ENCODE measurements at places on chromosomes 12 and 14.

DNA sequence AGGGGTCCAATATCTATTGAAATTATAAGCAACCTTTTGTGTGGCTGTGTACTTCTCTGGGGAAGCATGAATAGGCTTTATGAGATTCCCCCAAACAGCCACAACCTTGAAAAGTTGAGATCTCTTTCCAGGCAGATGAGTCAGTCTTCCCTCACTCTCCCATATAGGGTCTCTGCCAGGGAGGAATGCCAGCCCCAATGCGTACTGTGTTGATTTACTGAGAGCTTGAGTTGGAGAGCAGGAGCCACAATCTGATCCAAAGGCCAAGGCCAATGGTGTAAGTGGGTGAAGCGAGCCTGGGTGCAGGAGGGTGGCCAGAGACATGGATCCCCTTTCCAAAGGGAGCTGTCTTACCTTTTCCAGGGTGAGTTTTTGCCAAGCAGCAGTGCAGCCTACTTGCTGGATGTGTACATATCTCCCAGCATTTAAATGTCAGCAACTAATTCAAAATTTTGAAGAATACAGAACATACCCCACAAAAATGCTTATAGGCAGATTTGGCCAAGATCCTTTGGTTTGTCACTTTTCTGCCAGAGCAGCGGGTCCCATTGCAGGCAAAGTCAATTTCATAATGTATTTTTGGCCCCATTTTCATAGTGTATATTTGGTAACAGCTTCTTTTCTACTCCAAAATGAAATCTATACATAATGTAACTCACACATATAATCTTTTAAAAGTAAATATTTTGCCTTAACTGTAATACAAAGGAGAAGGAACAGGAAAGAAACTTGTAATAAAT is 88.2 kb downstream of the TBC1D30 start:
- no peak for DNase-seq

DNA sequence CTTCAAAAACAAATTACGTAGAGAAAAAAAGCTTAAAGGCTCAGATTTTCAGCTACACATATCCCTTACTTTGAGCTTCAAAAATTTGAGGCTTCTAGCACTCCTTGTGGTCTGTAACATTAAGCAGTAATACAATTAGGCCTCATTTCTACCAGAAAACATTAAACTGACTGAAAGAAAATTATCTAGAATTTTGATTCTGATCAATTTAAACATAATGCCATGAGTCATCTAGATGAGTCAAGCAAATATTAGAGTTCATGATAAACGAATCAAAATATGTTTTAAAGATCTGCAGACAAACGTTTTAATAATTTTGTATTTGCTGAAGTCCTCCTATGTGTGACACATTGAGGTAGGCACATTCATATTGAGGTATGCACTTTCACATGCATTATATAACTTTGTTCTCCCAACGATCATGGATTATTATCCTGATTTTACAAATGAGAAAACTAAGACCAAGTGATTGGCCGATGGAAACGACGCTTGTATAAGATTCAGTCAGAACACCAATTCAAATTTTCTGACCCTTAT is 4.3 kb downstream of the OSBPL8 start:
- DNase-seq = no peak

- DNase-seq = no peak
These were observed 20.5 kb upstream of the FAM222A start for GRCh38 chr12:109693160-109693559.

DNA sequence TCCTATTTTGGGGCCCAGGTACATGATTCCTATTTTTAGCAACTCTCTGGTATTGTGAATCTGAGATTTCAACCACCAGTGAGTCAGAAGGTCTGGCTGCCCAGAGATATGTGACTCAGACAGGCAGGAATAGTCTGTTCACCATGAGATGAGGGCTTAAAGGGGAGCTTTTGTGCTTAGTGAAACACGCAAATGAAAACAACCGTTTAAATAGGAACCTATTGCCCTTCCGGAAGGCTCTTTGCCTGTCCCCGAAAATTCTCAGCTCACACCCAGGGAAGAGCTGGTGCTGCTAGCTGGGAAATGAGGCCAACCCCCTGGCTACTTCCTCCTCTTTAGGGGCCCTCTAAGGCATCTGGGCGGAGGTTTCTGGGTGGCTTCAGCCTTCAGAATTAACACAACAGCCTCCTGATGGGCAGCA is 283.6 kb downstream of the CACNA1C start:
- DNase-seq = peak; percentile 83

- DNase-seq = no peak
These were observed 107.0 kb upstream of the CRY1 start for GRCh38 chr12:107200394-107200793.

- no peak for DNase-seq
These were observed 8.1 kb upstream of the RNF34 start for GRCh38 chr12:121391619-121392324.

DNA sequence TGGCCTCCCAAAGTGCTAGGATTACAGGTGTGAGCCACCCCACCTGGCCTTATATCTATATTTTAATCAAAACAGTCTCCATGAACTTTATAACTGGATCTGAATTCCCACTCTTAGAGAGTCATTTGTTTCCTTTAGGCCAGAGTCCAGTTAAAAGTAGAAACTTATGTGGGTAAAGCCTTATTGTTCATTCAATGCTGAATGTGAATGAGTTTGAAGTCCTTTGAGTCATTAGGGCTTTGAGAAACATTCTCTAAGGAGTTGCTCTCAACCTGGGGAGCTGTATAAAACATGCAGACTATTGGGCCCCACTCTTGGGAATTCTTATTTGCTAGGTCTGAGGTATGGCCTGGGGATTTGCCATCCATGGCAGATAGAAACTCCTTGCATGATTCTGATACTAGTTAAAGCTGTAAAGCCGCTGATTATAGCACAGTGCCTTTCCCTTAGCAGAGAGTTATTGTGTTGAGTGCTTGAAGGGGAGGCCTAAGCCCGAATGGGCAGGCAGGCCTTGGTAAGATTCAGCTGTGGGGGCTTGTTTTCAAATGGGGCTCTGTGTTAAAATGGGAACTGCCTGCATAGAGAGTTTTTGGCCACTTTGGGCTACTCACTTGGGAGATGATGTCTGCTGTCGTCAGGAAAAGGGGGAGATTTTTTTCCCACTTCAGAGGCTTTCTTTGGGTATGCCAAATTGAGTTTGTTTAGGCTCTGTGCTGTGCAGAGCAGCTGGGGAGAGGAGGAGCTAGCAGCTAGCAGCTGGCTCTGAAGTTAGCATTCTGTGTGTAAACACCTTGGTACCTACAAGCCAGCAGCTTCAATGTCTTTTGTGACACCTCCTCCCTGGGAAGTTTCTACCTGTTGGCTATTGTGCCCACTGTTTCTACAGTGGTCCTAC is 117.5 kb downstream of the DACT1 start:
- DNase-seq = no peak

DNA sequence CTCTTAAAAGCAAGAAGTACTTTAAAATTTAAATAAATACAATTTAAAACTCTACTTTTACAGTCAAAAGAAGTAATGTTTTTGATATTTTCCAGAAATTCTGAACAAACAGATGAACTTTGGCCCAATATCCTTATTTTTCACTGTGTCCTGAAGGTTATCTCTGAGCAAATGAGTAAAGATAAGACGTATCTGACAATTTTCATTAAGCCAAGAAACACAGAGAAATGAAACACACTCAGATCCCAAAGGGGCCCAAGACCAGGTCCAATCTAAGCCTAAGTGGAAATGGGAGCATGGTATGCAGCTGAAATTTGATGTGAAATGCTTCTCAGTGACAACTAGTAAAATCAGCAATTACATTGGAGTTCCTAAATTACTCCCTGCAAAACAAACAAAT is 105.6 kb upstream of the COCH start:
- DNase-seq = no peak

DNA sequence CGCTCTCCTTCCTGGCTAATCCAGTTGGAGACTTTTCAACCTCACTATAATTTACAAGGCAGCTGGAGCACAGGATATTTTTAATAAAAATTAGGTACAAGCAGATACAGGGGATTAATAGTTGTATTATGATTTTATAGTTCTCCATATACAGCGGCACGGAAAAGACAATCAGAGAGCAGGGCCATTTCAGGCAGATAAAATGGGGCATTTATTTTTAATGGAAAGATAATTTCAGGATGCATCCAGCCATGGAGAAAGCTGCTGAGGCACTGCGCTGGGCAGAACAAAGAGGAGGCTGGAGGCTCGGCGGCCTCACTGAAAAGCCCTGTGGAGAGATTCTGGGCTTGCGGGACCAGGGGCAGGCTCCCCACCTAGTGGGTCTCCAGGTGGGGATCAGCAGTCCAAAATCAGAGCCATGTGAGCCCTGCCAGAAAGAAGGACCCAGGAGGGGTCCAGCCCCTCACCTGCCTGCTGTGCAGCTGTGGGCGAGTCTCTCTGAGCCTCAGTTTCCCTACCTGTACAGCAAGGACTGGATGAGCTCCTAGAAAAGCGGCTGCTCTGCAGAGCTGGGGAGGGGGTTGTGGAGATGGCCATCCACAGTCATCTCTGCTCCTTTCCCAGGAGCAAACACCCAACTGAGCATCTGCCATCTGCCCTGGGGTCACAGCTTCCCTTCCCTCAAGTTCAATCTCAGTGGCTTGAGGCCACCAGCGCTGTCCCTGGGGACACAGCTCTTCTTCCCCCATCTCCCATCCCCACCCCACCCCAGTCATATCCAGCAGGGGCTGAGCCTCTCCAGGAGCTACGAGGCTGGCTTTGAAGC is 23.9 kb upstream of the C14orf180 start:
- DNase-seq = no peak

GRCh38 chr14:77120771-77121743 is 20.5 kb downstream of the ZDHHC22 start:
- no peak for DNase-seq

DNA sequence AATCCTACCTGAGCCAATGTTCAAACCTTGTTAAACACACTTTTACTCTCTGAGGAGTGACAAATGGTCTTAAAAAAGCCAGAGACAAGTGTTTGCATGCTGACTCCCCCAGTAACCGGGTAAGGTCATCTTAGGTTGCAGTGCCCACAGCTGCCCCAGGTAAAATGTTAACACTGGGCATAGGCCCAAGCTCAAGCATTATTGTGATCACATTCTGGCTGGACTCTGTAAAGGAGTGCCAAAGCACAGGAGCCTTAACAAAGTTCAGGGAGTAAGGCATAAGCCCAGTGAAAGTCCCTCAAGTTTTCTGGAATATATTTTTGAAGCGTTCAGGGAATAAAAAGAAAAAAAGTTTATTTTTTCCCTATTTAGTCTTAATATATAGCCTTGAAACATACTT is 8.6 kb downstream of the EDDM3A start:
- DNase-seq = no peak

DNA sequence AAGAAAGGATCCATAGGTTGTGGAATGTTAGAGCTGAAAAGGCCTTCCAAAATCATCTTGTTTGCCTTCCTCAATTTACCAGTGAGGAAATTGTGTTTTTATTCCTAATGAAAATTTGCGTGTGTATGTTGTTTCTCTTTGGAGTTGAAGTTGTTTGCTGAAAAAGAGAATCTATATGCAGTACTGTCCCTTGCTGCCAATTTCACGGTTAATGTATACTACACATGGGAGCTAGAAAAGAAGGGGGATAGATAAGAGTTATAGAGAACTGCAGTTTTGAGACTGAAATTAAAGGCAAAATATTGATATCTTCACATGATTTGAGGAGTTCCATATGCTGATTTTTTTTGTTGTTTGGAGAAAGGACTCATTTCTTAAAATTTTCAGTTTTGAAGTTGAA is 62.0 kb upstream of the LRTM2 start:
- DNase-seq = no peak

- no peak for DNase-seq
These were observed 59.9 kb downstream of the TMCC3 start for GRCh38 chr12:94590428-94590827.

- no peak for DNase-seq
These were observed 248.5 kb downstream of the NELL2 start for GRCh38 chr12:44627387-44628166.

- no peak for DNase-seq
These were observed 1014.8 kb upstream of the FBXO33 start for GRCh38 chr14:40447017-40447416.

GRCh38 chr12:109460538-109460937 is 16.6 kb downstream of the KCTD10 start:
- no peak for DNase-seq

GRCh38 chr12:131613678-131614077 is 97.2 kb upstream of the SFSWAP start:
- no peak for DNase-seq

DNA sequence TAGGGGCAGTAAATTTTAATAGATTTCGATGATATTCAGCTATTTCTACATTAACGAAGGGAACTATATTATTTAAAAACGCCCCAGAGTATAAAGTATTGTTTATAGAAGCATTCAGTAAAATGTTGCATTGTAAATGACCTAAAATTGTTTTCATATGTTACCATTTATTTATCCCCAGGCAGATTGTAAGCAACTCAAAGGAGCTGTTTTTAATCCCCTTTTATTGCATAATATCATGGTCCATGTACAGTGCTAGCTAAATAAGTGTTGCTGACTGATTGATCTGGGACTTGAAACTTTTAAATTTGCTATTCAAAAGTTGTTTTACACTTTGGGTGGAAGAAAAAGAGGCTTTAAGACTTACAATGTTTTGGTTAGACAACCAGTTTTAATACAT is 199.0 kb upstream of the SLC38A2 start:
- DNase-seq = no peak

DNA sequence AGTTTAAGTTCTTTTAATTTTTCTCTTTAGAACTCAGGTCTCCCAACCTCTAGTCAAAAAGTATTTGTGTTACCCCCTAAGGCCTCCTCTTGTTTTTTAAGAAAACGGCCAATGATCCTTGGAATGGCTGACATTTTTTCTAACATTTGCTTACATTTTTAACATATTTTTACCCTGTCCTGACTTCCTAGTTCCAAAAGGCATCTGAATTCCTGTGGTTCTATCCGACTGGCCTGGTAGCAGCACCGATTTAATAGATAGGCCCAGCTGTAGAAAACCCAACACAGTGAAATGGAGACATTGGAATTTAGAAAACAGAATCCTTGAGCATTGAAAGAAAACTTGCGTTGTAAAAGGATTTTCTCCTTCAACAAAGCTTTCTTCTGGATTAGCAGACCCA is 134.7 kb upstream of the GSC start:
- no peak for DNase-seq

DNA sequence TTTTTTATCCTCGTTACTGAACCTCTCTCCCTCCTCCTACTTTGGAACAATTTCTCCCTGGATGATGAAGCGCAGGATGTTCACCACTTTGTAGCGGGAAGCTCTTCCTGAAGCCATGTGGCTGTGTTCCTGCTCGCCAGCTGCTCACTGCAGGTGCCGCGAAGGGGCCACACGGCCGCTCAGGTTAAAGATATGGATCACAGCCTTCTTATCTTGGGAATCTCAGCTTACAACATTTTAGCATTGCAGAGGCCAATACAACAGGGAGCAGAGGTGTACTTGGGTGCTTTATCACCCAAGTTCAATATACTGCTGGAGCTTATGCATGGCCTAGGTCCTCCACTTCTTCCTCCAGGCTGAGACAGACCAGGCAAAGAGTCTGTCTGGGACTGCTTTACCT is 201.2 kb upstream of the G2E3 start:
- no peak for DNase-seq

GRCh38 chr12:55937981-55938380 is 7.0 kb downstream of the DGKA start:
- no peak for DNase-seq

- no peak for DNase-seq
These were observed 90.8 kb downstream of the LGMN start for GRCh38 chr14:92657457-92658142.
